ENCODE measurements at places on chromosomes 6 and 20.

GRCh38 chr6:150685860-150686259, 86.2 kb downstream of the PLEKHG1 start:
- DNase-seq: no peak

GRCh38 chr20:23290761-23291574, 59.6 kb upstream of the NXT1 start:
- no peak for DNase-seq

- DNase-seq: no peak
These were observed 156.7 kb downstream of the TRIM27 start for GRCh38 chr6:28767133-28767532.

- DNase-seq: no peak
These were observed 102.6 kb upstream of the RSPO3 start for GRCh38 chr6:127015858-127016257.

DNA sequence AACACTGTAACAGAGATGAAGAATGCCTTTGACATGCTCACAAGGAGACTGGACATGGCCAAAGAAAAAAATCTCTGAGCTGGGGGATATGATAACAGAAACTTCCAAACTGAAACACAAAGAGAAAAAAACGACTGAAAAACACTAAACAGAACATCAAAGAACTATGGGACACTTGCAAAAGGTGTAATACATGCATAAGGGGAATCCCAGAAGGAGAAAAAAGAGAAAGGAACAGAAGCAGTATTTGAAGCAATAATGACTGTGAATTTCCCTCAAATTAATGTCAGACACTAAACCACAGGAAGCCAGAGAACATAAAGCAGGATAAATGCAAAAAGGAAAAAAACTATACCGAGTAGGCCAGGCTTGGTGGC, 117.4 kb upstream of the ARID1B start:
- no peak for DNase-seq

DNA sequence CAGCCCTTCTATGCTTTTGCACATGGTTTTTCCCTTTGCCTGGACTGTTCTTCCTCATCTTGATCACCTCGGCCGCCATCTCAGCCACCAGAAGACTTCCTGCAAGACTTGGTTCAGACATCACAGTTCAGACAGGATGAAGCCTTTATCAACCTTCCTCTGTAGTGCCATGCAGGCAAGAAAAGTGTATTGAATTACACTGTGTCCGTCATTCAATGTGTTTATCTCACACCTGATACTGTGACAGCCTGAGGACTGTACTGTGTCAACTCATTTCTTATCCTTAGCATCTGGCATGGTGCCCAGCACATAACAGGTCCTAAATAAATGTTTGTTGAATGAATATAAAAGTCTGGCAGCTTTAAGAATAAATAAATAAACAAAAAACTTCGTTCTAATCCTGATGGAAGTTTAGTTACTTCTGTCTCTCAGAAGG, 133.3 kb upstream of the MAN1A1 start:
- no peak for DNase-seq

All from thymus (tissue), 14 donors.